Natural killer cell (primary cell): ENCODE measurements at places on chromosomes 2 and 18. TPM values are rescaled to one million over a fixed set of nuclear protein-coding genes. Genes with fewer than 3 reads are reported as not detected.

DNA sequence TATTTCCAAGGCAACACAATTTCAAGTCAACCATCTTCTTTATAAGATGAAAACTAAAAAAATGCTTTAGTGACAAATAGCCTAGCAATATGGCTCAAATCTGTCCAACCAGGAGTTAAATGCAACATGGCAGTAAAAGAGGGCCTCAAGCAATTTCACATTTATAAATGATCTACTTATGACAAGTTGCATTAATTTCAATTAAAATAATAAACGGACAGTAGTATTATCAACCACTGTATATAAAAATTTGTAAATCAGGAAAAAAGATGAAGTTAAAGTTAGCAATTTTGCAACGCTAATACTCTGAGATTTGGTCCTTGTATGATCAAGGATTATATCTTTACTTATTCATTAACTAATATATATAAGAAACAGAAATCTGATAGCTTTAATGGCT lies 19.3 kb downstream of the CCDC88A start:
- H3K36me3 ChIP-seq: no peaks in the 10 kb centered on the region
- DNase-seq: no peak
- H3K4me3 ChIP-seq: no peak overlapping the region
- no peak overlapping the region for H3K27ac ChIP-seq

LAMA3 gene
- total RNA-seq: not detected

DNA sequence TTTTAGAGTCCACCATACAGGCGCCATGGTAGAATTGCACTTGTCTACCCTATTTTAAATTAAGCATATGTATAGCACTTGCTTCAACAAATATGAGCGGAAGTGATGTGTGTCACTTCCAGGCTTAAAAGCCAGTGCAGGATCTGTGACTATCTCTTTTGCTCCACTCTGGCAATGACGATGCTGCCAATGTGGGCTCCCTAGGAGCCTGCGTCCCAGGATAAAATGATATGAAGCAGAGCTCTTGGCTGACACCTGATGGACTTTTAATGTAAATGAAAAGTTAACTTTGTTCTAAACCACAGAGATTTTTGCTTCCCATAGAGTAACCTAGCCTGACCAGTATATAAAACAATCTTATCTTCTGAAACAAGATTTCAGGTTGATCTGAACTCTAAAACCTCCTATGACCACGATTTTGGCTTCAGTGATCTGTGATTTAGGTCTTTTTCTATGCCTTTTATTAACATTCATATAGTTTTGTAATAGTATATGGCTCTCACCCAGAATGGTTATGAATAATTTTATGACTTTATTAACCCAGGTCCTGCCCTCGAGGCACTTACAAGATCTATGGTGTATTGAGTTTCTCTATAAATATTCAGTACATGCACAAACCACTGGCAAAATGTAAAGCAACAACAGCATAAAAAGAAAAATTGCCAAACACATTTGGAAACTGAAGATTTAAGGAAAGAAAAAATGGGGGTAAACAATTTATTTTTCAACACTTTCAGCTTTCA lies 422.5 kb upstream of the PIK3C3 start:
- no peaks in the 10 kb centered on the region for H3K36me3 ChIP-seq
- no peak for DNase-seq
- no peaks in the 10 kb centered on the region for H3K27me3 ChIP-seq
- no peaks in the 10 kb centered on the region for H3K4me1 ChIP-seq
- no peak overlapping the region for H3K27ac ChIP-seq

- no peaks in the 10 kb centered on the region for H3K27me3 ChIP-seq
- H3K36me3 ChIP-seq: peaks cover 2% of the 10 kb centered on the region
- H3K4me3 ChIP-seq: peak overlapping the region; percentile 61
- peaks cover 17% of the 10 kb centered on the region for H3K4me1 ChIP-seq
- H3K27ac ChIP-seq: peak overlapping the region; percentile 75
Measured at GRCh38 chr18:35289293-35289692, 736 bp downstream of the ZSCAN30 start.

ACTG2 gene
- not detected for total RNA-seq

DNA sequence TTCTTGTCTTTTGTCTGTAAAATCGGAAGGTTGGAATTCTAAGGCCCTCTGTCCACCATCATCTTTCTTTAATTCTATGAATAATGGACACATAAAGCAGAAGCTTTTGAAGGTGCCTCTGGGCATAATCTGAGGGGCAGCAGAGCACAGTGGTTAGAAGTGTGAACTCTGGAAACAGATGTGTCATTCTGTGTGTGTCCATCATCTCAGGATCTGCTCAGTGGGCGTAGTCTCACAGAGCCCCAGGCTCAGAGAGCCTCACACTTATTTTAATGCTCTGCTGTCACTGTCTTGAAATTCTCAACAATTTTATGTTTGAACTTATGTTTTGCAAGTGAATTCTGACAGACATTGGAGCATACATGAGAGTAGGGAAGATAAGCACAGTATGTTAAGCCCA lies 31.0 kb upstream of the CCDC93 start:
- H3K4me1 ChIP-seq: peaks cover 3% of the 10 kb centered on the region
- H3K27ac ChIP-seq: no peak overlapping the region
